ENCODE measurements at places on chromosomes 4 and X.

DNA sequence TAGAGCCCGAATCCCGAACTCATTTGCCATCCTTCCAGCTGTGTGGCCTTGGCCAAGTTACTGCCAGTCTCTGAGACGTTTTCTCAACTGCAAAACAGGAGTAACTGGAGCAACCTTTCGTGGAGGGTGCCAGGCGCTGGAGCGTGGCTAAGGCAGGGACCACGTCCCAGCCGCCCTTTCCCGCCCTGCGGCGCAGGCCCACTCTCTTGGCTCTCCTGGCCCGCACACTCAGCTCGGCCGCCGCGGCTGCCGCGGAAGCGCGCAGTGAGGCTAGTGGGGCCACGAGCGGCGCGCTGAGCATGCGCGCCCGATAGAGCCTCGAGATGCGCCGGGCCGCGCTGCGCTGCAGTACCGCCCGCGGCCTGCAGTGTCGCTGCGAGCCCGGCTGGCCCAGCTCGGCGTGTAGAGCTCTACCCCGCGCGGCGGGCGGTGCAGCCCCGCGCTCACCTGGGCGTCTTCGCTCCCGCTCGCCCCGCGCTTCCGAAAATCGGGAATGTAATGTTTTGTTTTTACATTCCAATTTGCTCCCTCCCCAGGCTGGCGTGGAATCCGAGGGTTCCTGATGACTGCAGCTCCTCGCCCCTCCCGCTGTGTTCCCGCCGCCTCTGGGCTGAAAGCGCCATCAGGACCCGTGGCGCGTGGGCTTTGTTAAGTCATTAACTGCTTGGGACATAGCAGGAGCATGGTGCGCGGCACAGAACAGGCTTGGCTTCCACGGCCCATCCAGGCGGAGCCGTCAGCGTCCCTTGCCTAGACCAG lies 4.0 kb upstream of the ZNF518B start:
- DNase-seq, result peak; percentile 23

GRCh38 chrX:129818123-129818522 lies 25.6 kb downstream of the ZDHHC9 start:
- DNase-seq, result no peak

DNA sequence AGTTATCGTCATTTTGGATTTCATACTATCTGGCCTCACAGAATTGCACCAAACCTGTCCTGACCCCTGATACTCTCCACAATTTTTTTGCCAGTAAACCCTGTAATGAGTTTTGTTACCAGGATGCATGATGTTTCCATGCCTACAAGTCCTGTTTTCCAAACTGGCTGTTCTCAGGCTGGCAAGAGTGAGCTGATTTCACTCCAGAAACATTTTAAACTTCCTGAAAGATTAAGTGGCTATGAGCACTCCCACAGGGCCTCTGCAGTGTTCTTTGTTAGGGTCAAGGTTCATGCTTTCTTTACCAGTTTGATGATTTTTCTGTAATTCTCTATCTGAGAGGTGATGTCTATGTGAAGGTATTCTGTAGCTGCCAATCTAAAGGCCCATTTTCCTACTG lies 31.7 kb upstream of the PDLIM3 start:
- no peak for DNase-seq

- DNase-seq, result no peak
These were observed 155.8 kb upstream of the CT83 start for GRCh38 chrX:116618546-116618945.

GRCh38 chrX:45258731-45259402 lies 58.2 kb upstream of the DIPK2B start:
- DNase-seq, result no peak

- peak; percentile 50 for DNase-seq
These were observed 15.2 kb upstream of the PACRGL start for GRCh38 chr4:20684852-20685763.

DNA sequence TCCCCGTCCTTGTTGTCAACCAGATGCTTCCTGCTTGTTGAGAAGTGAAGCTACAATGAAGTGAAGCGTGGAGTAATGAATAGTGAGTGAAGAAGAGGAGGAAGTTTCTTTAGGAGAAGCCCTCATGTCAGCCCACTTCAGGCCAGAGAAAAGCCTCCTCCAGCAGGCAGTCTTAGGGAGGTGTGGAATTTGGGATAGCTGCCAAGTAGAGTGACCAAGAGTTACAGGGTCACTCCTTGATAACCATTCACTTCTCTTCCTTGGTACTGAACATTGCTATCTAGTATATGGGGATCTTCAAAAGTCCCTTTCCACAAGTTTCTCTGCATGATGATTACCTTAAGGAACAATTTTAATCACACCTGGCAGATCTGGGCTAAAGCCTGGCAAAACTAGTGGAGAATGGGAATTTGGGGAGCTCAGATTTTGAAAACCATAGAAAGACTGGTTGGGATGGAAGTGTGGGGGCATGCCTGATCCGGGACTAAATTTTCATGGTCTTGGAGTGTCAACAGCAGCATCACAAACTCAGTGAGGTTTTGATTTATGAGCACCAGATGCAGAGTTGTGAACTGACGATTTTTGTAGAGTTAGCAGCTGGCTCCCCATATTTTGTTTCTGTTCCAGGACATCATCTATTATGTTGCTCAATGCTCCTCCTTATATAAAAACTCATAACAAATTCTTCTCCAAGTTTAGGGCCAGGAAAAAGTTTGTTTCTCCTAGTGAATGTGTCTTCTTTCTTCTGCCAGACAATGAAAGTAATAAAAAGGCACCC lies 53.1 kb downstream of the IGSF1 start:
- no peak for DNase-seq

- DNase-seq, result no peak
These were observed 52.2 kb downstream of the EFNB1 start for GRCh38 chrX:68880846-68881552.

- DNase-seq, result no peak
These were observed 51.0 kb upstream of the MTM1 start for GRCh38 chrX:150517303-150517910.

DNA sequence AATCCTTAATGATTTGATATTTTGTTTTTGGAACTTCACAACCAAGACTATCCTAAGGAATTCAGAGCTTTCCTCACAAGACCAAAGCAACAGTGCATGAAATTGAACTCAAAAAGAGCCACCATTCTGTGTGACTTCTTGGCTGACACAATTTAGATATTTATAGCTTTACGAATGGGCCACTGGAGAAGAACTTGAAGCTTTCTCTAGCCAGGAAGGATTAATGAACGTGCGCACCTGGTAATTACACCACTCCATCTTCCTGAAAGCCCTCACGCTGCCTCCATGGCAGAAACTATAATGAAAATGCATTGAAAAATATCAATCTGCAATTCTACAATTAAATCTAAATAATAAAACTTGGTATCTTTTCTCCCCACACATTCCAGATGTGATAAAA lies 1057.8 kb downstream of the DMD start:
- DNase-seq, result no peak

DNA sequence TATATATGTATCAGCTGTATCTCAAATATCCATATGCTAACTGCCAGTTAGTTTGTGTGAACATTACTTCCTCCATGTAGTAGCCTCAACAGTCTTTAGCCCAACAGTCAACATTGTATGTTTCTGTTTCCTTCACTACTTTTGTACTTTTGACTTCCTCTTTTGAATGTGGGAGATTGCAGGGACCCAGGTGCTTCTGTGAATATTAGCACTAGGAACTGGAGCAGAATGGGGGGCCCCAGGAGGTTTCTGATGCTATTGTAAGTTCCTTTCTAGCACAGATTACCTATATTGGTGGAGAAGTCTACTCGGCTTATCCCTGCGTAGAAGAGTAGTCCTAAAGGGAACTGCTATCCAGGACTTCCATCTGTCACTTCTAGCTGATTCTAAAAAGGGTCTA lies 2.3 kb downstream of the PLAC8 start:
- peak; percentile 94 for DNase-seq

GRCh38 chrX:13463608-13464007 lies 105.8 kb upstream of the EGFL6 start:
- peak; percentile 82 for DNase-seq

DNA sequence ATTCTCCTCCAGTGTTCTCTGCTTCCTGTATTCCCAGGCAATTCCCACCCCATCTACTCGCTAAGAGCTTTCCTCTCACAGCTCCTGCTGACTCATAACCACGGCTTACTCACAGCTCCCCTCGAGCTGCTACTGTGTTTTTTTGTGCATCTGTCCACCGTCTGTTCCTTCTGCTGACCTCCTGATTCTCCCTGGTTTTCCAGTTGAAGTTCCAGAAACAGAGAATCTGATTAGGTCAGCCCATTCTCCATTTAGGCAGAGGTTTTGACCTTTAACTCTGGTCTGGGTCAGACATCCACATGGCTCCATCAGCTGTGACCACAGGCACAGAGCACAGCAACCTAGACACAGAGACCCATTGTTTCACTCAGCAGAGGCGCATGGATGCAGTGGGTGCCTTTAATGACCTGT lies 5.5 kb upstream of the SMIM20 start:
- peak; percentile 21 for DNase-seq

- peak; percentile 59 for DNase-seq
These were observed 16.8 kb downstream of the AFF2 start for GRCh38 chrX:148517176-148517575.

GRCh38 chr4:184529283-184529682 lies 54.9 kb upstream of the IRF2 start:
- DNase-seq, result peak; percentile 17

GRCh38 chrX:72367516-72367915 lies 61.8 kb upstream of the CITED1 start:
- no peak for DNase-seq

- DNase-seq, result no peak
These were observed 26.0 kb upstream of the ELF2 start for GRCh38 chr4:139202991-139203390.

DNA sequence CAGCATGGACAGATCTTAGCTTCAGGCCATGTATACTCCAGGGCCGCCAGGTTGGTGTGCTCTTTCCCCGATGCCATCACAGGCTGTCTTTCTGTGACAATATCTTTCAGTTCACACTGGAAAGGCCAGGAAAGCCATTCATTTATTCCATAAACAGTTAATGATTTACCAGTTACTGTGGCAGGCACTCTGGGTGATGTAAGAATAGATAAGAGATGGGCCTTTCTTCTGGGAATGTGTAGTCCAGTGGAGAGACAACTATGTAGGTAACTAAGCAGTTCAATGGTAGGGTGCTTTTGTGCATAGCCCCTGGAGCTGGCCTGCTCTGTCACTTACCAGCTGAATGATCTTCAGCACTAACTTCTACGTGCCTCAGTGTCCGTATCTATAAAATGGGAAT lies 46.3 kb upstream of the LEF1 start:
- DNase-seq, result no peak

GRCh38 chrX:153662266-153662665 lies 11.3 kb downstream of the PNCK start:
- no peak for DNase-seq

- no peak for DNase-seq
These were observed 66.7 kb upstream of the PJA1 start for GRCh38 chrX:69231903-69232302.

DNA sequence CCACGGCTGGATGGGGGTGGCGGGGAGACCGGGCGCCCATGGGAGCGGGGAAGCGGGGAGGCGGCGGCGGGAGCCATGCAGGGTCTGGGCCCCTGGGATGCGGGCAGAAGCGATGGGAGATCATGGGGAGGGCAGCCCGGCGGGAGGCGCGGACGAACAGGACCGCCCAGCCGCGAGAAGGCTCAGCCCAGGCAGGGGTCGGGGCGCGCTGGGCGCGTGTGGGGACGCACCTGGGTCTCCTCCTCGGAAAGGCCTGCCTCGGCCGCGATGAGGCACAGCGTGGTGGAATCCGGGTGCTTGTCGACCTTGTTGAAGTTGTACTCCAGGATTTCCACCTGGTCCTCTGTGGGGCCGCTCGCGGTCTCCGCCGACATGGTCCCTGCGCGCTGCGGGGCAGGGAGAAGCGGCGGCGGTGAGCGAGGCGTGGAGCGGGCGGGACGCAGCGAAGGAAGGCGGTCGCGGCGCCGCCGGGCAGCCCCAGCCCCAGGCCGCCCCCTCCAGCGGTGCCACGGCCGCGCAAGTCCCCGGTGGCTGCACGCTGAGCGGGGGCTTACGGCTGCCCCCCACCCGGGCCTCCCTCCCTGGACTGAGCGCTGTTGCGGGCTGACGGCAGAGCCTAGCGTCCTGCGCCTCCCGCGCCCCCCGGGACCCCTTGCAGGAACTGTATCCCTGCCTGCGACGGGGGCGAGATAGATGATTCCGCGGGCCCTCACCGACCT lies 25.3 kb downstream of the HOPX start:
- no peak for DNase-seq

GRCh38 chr4:110533590-110533910 lies 57.6 kb downstream of the ENPEP start:
- DNase-seq, result no peak

GRCh38 chr4:53932796-53933610 lies 131.4 kb downstream of the CHIC2 start:
- no peak for DNase-seq

- DNase-seq, result no peak
These were observed 137.2 kb upstream of the HS3ST1 start for GRCh38 chr4:11565899-11566298.

GRCh38 chrX:119459181-119459580 lies 9.1 kb upstream of the SLC25A5 start:
- DNase-seq, result no peak

- DNase-seq, result no peak
These were observed 69.2 kb downstream of the SYNPO2 start for GRCh38 chr4:118957722-118958445.

DNA sequence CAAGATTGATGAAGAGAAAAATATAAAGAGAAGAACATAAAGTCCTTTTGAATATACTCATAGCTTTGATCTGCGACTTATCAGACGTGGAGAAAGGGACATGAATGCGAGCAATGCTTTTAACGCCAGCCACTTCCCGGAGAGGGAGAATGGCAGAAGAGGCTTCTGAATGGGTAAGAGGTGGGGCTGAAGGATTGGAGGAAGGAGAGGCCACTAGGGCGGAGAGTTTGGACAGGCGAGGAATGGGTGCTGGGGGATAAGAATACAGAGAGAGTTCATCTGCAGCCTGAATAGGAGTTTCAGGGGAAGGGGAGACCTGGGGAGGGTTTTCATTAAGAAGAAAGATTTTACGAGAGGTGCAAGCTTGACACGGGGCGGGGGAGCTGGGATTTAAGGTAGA lies 2534.9 kb downstream of the PCDH7 start:
- no peak for DNase-seq

DNA sequence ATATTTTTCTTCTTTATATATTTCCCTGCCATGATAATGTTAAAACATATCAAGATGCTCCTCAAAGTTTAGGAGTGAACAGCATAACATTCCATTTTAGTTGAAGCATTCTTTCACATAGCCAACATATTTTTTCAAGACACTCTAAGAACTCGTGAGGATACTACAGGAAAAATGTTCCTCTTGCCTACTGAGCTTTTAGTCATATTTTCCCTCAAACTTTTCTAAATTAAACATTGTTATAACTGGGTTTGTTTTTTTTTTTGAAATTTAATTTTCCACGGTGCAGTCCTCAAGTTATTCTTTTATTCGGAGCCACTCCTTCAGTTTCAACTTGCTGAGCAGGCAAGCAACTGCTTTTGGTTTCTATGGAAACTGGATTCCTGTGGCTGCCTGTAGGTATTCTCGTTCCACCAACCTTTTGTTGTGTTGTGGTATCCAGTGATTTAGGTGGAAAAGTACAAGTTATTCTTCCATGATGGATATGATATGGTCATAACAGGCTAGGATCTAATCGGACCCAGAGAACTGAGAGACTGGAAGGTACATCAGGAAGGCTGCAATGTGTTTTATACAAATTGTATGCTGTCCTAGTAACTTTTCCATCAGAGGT lies 248.0 kb downstream of the TRIML1 start:
- DNase-seq, result no peak
